ENCODE measurements at places on chromosomes 13 and 19. TPM values are rescaled to one million over a fixed set of nuclear protein-coding genes. Genes with fewer than 3 reads are reported as not detected.

PTPRH gene
- total RNA-seq: 0.16 TPM

YJU2 gene
- total RNA-seq: 40.6 TPM

SLC10A2 gene
- total RNA-seq: not detected

C19orf38 gene
- 4.0 TPM for total RNA-seq

FFAR3 gene
- 0.36 TPM for total RNA-seq

LGALS14 gene
- not detected for total RNA-seq

GRCh38 chr13:90360785-90361184, 986.7 kb upstream of the MIR17HG start:
- no peak for DNase-seq

GRCh38 chr13:25466880-25467279, 95.1 kb downstream of the ATP8A2 start:
- DNase-seq: no peak

DNA sequence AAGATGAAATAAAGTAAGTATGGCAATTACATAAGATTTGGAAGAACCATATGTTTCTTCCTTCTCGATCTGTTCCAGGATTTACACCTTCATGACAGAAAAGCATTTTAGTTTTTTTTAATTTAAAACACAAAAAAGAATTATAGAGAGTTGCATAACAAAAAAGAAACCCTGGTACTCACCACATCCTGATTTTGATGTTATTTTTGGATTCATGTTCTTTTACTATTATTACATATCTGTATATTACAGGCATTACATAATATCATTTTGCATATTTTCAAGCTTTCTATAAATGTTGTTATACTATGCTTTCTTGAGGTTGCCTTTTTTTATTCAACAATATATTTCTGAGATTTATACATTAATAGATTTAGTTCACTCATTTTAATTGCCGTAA, 6.7 kb upstream of the KATNAL1 start:
- no peak for DNase-seq

All from activated T-helper 1 cell treated with anti-CD3 and anti-CD28 coated beads, Interleukin-12 subunit alpha, Interleukin-12 subunit beta, Interleukin-2, Interleukin-4 antibody, amounts not matched to agents 30 ng/mL and 10 ng/mL and 1 ng/mL, durations not matched to agents 14 hours and 24 hours and 36 hours (primary cell).